ENCODE measurements at places on chromosomes 1 and 21.

GRCh38 chr1:32192220-32192948 lies 8.0 kb upstream of the CCDC28B start:
- no peak for DNase-seq

- no peak for DNase-seq
Measured at GRCh38 chr1:172779491-172779890, 120.6 kb downstream of the FASLG start.

DNA sequence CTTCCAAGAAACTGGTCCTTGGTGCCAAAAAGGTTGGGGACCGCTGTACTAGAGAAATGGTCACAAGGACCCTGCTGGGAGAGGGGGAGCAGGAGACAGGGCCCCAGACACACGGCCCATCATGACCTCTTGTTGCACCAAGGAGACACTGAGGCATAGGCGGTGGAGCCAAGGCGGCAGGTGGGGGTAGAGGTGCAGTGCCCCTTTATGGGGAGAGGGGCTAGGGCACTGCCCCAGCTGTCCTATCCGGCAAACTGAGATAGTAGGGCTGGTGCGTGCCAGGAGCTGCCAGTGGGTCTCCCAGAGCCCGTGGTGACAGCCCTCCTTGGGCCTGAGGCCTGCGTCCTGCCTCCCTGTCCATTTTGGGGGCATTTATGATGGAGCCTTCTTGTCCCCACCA lies 20.3 kb downstream of the TNNT2 start:
- DNase-seq: no peak

DNA sequence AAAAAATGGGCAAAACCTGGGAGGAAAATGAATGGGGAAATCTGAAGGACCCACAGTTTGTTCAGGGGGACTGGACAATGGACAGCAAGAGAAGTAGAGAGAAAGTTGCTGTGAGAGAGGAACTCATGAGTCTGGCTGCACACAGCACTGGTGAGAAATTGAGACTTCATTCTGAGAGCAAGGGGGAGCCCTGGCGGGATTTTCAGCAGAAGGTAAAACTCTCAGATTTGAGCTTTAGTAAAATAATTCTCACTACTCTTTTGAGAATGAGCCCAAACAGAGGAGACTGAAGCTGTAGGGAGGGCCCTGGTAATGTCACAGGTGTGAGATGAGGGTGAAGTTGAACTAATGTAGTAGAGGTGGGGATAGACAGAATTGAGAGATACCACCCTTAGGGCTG lies 438.6 kb downstream of the OMA1 start:
- no peak for DNase-seq

GRCh38 chr21:29300807-29301138 lies 2.1 kb downstream of the BACH1 start:
- DNase-seq: peak; percentile 73

DNA sequence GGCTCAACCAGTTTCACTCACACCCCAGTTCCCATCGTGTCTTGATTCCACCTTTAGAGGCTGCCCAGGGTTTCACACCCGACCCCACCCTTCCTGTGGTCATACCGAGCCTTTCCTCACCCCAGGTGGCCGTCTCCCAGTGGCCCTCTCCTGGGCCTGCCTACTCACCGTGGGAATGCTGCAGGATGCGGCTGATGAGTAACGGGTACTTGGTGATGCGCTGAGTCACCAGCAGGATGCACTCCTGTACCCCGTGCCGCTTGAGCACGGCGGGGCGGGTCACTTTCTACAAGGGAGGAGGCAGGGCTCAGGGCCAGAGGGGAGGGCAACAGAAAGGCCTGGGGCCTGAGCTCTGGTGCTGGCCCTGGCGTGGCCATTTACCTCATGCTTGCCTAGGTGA lies 16.4 kb downstream of the ARHGEF2 start:
- DNase-seq: peak; percentile 99

DNA sequence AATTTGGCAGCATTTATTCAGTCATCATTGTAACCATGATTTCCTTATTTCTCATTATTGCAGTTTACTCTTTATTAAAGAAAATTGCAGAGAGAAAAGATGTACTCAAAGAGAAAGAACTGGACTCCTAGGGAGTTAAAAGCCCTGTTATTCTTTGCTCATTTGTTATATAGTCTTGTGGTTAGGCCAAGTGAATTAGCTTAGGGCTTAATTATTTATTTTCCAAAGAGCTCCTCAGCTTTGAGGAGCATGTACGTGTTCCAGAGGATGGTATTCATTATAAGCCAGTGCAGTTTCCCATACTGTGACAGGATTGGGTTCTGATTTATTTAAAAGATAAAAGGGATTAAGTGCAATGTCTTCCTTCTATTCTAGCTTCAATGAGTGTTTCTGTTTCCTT lies 86.4 kb downstream of the GPR161 start:
- DNase-seq: no peak

DNA sequence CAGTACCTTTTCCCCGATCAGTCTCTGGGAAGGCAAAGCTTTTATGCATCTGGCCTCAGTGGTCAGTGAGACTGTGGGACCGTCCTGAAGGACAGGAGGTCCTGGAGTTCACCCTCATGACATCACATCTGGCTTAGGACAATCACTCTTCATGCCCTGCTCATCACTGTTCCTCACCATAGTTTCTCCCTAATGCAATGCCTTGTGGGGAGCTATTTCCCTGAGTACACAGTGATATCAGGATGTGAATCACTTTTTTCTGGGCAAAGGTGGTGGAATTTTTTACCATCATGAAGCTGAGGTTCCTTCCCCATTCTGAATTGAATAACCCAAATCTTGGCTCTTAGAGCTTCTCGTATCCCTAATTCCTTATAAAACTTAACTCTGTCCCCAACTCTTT lies 34.8 kb upstream of the CFAP126 start:
- DNase-seq: peak; percentile 13

DNA sequence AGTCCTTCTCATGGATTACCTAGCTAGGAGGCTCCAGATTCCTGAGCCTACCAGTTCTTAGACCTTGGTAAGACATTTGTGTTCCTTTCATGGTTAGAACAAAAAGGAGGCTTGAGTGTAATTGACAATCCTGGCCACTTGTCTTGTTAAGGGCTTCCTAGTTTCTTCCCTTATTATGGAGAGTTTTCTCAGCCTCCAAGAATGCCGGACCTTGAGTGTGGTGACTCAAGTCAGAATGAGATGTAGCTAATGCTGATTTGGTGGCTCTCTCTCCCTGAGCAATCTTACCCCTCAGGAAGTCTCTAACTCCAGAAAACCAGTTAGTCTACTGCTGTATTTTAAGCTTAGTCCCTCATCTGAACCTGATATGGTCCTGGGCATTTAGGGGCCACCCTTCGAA lies 14.3 kb downstream of the CHI3L2 start:
- peak; percentile 60 for DNase-seq

DNA sequence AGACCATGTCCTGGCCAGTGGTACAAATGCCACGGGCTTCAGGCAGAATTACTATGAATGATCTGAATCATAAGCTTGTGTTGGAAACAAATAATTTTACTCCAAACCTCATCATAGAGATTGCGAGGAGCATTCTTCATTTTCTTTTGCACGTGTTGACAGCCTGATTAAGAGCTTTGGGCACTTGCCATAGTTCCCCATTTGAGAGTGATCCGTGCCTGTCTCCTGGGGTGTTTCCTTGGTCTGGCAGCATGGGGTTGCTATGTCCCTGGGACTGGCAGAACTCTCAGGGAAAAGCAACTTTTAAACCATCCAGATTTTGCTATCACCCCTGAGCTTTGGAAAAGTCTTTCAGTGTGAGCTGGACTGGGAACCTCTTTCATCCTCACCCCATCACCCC lies 54.3 kb upstream of the KCNJ6 start:
- no peak for DNase-seq

- no peak for DNase-seq
Measured at GRCh38 chr1:173852105-173852504, 15.7 kb downstream of the GAS5 start.

DNA sequence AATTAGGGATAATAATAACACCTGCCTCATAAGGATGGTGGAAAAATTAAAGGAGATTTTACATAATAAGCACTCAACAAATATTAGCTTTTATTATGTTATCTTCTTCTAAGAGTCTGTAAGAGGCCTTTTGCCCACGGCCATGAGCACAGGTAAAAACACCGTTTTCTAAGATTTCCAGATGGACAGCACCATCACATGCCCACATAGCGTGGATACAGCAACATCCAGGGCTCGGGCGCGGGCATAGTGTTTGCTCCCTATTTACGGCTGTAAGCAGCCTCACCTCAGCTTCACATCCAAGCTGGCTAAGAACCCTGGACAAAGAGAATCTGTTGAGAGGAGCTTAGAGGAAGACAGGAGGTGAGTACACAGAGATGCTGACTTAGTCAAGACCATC lies 216.4 kb upstream of the IRF2BP2 start:
- no peak for DNase-seq

DNA sequence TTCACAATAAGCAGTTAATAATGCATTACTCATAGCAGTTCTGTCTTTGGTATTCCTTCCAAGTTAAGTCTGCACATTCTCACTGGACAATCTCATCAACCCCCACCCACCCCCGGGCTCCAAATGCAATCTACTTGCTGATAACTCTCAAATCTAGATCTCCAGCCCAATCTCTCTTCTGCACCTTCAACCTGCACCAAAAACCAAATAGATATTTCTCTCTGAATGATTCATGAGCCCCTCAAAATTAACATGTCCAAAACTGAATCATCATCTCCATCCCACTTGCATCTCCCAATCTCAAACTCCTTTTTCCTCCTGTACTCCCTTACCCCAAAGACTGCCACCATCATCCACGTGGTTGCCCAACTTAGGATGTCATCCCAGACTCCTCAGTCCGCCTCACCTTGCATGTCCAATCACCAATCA lies 2.7 kb downstream of the DOCK7 start:
- DNase-seq: peak; percentile 20

DNA sequence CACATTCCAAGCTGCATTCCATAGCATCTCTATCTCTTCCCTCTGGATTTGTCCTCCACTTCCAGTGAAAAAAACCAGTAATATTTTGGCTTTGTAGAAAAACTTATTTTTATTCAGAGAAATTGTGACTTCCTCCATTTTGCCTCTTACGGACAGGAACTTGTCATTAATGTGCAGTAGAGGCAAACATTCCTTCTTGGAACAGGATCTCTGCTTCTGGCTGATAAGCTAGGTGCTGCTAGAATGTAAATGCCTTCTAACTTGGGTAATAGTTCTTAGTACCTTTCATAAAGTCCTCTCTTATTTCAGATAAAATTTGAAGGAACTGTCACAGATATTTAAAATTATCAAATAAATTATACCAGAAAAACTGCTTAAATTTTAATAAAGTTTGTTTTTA lies 707.8 kb downstream of the USP25 start:
- no peak for DNase-seq

- DNase-seq: no peak
Measured at GRCh38 chr1:186878356-186878755, 49.6 kb downstream of the PLA2G4A start.

- DNase-seq: peak; percentile 45
Measured at GRCh38 chr1:1307261-1307922, 338 bp downstream of the ACAP3 start.

DNA sequence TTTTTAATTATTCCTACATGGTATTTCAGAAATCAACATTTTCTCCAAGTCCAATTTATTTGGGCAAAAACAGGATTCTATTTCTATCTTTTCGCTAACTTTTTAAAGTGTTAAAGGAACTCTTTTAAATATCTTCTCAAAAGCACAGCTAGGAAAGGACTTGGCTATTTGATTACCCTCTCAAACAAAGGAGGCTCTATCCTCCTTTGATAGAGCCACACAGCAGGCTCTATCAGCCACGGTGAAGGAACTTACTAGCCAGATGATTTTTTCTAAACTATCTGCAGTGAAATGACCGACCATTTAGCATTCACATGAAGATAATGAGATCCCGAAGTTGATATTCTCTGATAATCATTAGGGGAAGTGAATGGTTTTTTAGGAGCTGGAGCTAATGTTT lies 9.1 kb downstream of the ANGPTL7 start:
- DNase-seq: no peak

GRCh38 chr1:204446413-204447111 lies 34.9 kb upstream of the PPP1R15B start:
- DNase-seq: peak; percentile 59

DNA sequence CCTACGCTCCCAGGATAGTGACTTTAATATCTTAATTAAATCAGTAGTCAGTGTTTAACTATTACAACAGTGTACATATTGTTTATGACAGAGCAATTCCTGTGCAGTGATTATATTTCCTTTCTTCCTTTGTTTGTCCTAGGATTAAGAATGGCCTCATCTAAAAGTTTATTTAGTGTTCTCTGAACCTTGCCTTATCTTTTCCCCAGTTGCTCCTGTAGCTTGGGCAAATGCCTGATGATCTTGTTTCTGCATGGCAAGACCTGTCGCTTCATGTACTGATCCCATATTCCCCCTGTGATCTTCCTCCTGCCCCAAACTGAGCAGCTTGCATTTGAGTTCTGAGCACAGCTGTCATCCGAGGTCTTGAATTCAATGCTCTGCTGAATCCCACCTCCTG lies 69.1 kb upstream of the STUM start:
- DNase-seq: no peak

DNA sequence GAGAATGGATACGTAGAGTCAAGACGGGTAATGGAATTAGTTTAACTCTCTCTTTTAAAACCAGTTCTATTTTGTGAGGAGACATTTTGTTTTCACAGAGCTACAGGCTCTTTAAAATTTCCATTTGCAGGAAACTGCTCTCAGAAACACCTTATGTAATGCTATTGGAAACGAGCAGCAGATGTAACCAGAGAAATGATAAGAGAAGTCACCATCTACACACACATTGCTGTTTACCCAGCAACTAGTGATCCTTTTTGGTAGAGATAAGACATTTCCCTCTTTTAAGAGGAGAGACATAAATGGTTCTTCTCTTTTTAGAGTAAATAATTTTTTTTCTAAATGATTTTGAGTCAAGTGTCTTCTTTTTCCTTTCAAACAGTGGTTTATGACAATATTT lies 80.6 kb downstream of the KCTD3 start:
- DNase-seq: no peak

DNA sequence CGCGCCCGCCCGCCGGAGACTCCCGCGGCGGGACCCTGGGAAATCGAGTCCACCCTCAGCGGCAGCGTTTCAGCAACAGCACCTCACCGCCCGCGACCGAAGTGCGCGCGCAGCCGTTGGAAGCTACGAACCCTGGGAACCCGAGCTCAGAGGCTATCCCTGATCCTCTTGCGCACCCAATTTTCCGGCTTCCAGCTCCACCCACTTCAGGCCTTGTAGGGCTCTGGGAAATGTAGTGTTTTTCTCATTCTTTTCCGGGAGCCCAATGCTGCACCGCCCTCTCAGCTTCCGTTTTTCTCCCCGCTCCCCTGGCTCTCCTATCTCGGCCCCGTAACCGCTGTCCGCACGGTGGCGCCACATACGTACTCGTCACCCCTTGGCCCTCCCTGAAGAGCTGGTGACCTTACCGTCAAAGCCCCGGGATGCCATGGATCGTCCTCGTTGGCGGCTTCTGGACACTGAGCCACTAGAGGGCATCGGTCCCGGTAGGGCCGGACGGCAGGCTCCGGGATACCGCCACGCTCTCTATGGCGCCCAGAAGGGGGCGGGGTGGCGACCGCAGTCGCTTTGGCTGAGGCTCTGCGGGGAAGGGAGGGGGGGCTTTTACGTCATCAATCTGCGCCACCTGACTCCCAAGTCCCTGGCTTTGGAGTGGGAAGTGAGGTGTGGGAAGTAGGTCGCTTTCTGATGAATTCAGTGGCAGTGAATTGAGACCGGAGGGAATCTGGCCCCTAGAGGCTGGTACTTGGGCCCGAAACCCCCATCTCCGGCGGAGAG lies at the start of the genes ODR4 and TPR:
Gene ODR4 (plus strand): TSS at position 687 of the 777 bp plus-strand sequence. CDS start 3,948 bp downstream, outside the sequence.
Gene TPR (minus strand): TSS at position 102 of the 777 bp plus-strand sequence. CDS start 225 bp downstream, outside the sequence.
- peak; percentile 99 for DNase-seq
